Stimulated activated CD8-positive, alpha-beta memory T cell treated with anti-CD3 and anti-CD28 coated beads, Interleukin-4, amount 100 ng/mL, for 1 hour (primary cell): ENCODE measurements at places on chromosomes 4 and X.

- DNase-seq = no peak
These were observed 203.4 kb downstream of the MAML3 start for GRCh38 chr4:139950568-139950967.

DNA sequence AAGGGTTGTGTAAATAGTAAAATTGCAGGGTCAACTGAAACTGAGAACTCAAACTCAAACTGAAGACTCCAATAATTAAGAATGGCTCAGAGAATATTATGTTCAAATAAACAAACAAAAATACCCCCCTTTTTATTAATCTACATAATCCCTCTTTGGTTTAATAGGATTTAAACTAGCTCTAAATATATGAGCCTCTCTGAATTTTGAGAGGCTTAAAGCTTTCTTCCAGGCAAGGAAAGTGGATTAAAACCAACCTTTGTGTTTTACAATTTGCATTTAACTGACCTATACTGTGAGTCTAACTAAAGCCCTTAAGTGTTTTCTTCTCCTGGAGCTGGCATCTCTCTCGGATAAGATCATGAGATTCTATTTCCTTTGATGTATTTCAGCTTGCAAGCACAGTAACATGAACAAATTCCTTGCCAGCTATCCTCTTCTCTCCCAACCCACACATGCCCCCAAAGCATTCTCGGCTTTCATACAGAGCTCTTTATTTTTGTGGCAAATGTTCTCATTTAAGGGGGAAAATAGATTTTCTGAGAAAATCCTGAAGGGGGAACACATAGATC, 1310.8 kb upstream of the AGA start:
- DNase-seq = no peak

DNA sequence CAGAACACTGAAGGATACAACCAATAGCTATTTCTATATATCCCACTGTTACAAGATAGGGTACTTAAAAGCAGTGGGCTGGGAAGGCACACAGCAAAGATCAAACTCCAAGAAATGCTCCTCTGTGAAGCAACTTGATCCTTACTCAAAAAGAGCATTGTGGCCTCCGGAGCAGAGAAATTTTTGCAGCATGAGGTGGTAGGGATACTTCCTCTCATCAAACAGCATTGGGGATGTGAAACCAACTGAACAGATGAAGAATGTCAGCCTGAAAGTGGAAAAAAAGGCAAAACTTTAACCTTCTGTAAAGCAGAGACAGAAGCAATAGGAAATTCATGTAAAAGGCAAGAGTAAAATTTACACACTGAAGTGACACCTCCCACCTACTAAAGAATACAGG, 92.2 kb downstream of the HUWE1 start:
- no peak for DNase-seq

- DNase-seq = no peak
These were observed 2.2 kb upstream of the PCDH18 start for GRCh38 chr4:137534516-137534915.

GRCh38 chr4:23920716-23921446, 31.0 kb upstream of the PPARGC1A start:
- DNase-seq = no peak
